Left kidney (tissue), 8 donors: ENCODE measurements at places on chromosomes 2 and 18.

DNA sequence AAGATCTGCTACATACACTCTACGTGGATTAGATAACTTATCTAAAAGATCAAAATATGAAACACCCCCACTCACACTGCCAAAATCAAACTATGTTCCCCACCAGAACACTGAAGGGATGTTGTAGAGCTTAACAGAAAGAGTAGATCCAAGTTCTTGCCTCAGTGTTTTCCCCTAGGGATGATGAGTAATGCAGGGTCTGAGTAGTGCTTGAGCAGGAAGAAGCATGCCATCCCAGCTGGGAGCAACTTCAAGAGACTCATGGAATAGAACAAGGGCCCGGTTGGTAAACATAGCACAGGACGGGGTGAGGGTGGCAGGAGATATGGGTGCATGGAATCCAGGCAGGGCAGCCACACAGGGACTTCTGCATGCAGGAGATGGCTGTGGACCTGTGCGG is 74.3 kb downstream of the SNTG2 start:
- DNase-seq: no peak

- no peak for DNase-seq
Measured at GRCh38 chr2:181812106-181812743, 79.3 kb upstream of the ITPRID2 start.

DNA sequence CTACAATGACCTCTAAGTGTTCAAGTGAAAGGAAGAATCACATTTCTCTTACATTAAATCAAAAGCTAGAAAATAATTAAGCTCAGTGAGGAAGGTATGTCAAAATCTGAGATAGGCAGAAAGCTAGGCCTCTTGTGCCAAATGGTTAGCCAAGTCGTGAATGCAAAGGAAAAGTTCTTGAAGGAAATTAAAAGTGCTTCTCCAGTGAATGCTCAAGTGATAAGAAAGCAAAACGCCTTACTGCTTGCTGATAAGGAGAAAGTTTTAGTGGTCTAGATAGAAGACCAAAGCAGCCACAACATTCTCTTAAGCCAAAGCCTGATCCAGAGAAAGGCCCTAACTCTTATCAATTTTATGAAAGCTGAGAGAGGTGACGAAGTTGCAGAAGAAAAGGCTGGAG is 932.3 kb upstream of the ACVR2A start:
- no peak for DNase-seq

- DNase-seq: no peak
Measured at GRCh38 chr2:212968284-212969081, 182.9 kb downstream of the IKZF2 start.

- no peak for DNase-seq
Measured at GRCh38 chr2:127740665-127741288, 39.5 kb downstream of the SFT2D3 start.

- DNase-seq: no peak
Measured at GRCh38 chr2:34950797-34951196, 1351.7 kb upstream of the FAM98A start.

- DNase-seq: no peak
Measured at GRCh38 chr18:39360072-39360471, 1794.5 kb upstream of the CELF4 start.

- no peak for DNase-seq
Measured at GRCh38 chr2:185391543-185391942, 347.1 kb upstream of the FSIP2 start.

DNA sequence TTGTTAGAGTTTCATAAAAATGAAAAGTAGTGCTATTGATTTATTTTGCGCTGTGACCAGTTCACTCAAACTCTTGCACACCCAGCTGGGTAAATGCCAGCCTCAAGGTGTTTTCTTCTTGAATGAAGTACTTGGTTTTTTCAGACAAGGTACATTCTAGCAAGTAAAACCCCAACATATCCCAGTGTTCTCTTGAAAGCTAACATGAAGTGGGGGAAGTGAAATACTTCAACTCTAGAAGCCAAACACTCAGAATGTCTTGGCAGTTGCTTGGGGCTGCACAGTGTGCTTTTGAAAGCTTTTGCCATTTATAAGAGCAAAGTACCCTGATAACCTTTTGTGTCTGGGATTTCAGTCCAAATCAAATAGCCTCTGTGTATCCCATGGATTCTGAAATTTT is 13.4 kb downstream of the NPAS2 start:
- DNase-seq: no peak

- no peak for DNase-seq
Measured at GRCh38 chr2:67777010-67777409, 285.8 kb downstream of the C1D start.

- no peak for DNase-seq
Measured at GRCh38 chr2:173216051-173216450, 138.6 kb upstream of the CDCA7 start.

DNA sequence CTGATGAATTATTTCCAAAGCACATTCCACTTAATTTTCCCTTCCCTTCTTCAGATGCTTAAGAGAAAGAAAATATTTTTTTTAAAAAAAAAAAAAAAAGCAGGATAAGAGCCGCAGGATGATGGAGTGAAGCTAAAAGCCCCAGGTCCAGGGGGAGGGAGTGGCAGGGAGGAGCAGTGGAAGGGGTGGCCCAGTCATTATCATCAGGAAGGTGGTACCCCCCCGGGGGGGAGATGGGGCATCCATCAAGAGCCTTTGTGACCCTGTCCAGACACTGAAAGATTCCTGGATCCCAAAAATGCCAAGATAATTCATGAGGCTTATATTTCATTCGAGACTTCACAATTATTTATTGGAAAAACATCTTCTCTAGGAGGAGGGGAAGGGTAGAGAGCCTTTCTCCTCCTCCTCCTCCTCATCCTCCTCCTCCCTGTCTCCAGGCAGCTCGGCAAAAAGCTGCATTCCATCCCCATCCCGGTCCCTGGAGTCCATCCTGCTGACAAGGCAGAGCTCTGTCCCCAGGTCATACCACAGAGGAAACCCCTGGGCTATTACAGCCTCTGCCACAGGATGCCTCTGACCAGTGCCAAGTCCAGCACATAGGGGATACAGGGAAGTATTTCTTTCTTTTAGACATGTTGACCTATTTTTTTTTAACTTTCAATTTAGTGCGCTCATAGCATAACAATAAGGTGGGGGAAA is 125.3 kb downstream of the TWIST2 start:
- no peak for DNase-seq

DNA sequence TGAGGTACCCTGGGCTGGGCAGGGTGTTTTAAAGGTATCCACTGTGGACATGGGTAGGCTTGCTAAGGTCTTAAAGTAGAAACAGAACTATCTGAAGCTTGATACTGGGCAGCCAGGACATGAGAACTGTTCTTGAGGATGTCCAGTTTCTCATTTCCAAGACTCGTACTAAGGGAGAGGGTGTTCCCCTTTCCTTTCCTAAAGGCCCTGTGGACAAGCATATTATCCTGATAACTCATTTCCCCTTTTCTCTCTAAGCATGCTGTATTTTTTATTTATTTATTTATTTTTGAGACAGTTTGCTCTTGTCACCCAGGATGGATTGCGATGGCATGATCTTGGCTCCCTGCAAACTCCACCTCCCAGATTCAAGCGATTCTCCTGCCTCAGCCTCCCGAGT is 273.6 kb downstream of the PRKCE start:
- no peak for DNase-seq

DNA sequence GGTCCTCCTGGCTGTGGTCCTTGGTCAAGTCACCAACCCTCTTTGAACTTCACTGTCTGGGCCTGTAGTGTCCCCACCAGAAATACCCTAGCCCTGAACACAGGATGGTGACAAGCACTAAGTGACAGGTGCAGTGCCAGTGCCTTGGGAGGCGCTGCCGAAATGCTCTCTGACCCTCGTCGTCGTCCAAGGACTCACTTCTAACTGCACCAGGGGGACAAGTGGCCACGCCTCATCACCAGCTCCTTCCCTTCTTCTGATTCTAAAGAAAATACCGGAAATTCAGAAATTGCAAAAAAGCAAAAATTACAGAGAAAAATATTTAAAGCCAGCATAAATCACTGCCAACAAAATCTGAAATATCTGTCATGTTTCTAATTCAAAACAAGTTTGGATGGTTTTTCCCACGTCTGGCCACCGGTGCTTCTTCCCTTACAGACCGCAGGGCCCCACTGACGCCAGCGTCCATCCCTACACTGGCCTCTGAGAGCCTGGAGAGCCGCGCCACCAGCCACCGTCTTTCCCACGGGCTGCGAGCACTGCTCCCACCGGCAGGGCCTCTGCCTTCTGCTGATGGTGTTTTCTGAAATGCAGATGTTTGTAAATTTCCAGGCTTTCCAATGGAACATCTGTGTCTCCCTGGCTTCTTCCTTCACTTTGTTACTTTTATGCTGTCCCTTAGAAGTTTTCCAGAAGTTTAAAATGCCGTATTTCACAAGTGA is 37.4 kb upstream of the GPC1 start:
- no peak for DNase-seq

DNA sequence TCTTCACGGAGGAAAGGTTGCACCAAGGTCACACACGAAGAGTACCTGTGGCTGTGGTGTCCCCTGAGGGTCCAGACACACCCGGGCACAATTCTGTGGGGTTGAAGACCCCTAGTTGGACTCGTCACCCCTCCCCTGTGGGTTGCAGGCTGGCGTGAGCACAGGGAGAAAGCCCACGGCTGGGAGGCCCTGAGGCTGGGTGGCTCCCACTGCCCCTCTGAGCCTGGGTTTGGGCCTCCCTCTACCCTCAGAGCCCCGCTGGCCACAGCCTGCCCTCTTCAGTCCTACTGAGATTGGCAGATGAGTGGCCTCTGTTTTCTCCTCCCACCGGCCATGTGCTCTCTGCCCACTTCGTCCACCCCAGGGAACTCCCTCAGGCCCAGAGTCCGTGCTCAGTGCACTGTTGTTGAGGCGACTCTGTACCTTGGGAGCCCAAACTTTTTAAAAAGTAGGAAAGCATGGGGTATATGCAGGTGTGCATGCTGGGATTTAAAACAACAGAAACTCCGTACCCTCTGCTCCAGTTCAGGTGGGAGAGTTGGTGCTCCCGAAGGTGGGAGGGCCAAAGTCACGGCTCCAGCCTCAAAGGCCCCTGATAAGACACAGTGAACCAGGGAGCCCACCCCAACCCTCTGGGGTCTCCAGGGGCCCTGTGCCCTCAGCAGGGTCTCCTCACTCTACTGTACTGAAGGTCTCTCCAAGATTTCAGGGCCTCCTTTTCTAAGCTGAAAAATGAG is 19.1 kb downstream of the RAMP1 start:
- no peak for DNase-seq

DNA sequence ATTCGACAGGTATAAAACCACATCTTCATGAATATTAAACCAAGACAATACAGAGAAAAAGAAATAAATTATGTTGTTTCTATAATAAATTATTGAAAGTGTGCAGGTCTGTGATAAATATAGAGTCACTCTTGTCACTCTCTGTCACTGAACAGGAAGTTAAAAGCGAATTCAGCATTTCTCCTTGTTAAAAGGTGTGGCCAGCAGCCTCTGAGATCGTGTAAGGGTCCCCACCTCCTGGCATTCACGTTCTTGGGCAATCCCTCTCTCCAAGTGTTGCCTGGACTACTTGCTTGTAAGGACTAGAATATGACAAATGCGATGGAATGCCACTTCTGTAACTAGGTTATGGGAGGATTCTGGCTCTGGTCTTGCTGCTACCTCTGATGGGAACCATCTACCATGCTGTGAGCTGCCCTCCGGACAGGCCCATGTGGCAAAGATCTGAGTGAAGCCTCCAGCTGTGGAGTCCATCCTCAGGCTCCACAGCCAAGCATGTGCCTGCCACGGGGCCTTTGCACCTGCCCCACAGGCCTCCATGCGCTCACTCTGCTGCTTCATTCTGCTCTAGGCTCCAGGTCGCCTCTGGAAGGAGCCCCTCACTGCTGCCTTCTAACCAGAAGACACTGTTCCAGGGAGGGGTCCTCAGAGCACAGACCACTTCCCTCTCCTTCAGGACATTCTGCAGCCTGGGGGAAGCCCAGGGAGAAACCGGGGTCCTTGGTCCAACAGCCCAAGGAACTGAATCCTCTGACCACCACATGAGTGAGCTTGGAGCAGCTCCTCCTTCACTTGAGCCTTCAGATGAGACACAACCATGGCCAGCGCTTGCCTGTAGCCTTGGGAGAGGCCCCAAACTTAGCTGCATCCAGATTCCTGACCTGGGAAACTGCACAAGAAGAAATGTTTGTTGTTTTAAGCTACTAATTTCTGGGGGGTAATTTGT is 202.9 kb upstream of the HDAC4 start:
- DNase-seq: no peak

DNA sequence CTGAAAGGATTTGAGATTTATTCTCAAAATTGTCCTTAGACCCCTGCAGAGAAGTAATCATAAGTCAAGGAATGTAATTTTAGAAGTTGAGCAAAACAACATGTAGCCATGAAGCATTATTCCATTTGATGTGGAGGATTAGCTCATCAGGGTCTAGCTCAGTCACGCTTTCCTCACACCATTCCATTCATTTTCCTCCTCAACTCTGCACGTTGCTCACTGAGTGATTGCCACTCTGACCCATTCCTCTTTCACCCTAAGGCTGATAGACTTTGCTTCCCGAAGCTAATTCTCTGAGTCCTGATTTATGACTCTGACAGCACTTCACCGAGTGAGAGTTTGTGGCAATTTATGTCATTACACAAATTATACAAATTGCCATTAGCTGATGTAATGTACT is 820.6 kb upstream of the PIK3C3 start:
- DNase-seq: no peak

- DNase-seq: no peak
Measured at GRCh38 chr2:29335396-29335795, 220.2 kb downstream of the CLIP4 start.

DNA sequence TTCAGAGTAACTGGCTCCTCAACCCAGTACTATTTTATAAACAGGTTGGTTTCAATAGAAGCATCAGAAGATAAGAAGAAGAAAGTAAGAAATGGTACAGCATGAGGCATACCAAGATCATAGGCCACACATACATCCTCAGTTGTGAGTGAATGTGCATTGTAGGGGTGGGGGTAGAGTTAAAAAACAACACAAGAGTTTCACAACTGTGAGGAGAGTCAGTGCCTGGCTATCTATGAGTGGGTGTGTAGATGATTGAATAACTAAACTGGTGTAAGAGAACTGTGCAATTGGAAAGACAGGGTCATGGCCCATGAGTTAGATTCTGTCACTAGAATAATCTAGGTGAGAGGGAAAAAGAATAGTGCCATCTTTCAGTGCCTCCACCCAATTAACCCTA is 748.2 kb upstream of the ACVR2A start:
- DNase-seq: no peak

GRCh38 chr2:68127358-68128242 is 30.1 kb upstream of the PNO1 start:
- DNase-seq: no peak
